ENCODE measurements at places on chromosomes 1 and 21.

- DNase-seq: no peak
These were observed 13.7 kb downstream of the CD34 start for GRCh38 chr1:207897188-207897587.

DNA sequence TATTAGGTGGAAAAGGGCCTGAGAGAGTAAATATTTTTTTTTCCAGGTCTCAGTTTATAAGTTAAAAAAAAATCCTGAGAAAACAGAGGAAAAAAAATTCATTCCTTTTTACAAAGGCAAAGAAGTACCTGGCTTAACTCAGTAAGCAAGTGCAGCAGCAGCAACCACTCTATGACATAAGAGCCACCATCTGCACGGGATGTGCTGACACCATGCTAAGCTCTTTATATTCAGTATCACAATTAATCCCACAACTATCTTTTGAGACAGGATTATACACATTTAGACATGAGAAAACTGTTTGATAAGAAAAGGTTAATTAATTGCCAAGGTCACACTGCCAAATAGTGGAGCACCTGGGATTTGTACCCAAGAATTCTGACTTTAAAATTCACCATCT lies 13.4 kb upstream of the DPT start:
- no peak for DNase-seq

DNA sequence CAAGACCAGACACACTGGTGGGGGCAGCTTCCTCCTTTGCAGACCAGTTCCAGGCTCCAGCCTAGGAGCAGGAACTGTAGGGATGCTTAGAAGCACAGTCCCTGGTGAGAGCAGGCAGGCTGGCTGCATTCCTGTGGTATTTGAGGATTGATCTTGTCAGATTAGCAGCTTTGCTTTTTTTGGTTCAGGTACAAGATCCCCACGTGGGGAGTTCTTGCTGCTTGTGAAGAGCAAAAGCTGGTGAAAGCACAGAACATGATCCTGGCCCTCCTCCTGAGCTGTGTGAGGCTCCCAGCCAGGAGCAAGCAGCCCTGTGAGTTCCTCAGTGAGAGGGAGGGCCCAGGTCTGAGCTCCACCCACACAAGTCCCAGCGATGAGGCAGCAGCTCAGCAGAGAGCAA lies 75.3 kb upstream of the ARTN start:
- DNase-seq: no peak

- no peak for DNase-seq
These were observed 9.0 kb downstream of the ARHGEF16 start for GRCh38 chr1:3463408-3463863.

DNA sequence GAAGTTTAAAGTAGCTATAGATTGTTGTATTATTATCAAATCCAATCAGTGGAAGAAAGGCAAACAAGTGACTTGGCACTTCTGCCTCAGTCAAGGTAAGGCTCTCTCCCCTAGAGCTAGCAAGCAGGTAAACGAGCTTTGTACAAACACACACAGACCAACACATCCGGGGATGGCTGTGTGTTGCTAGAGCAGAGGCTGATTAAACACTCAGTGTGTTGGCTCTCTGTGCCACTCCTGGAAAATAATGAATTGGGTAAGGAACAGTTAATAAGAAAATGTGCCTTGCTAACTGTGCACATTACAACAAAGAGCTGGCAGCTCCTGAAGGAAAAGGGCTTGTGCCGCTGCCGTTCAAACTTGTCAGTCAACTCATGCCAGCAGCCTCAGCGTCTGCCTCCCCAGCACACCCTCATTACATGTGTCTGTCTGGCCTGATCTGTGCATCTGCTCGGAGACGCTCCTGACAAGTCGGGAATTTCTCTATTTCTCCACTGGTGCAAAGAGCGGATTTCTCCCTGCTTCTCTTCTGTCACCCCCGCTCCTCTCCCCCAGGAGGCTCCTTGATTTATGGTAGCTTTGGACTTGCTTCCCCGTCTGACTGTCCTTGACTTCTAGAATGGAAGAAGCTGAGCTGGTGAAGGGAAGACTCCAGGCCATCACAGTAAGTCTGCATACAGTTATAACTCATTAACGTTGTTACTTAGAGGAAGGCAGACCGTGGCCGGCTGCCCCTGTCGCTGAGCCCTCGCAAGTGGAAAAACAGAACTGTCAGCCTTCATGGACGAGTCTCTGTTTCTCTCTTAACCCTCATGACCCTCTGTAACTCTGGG lies at the start of gene PALMD:
PALMD (plus strand) TSS at position 415 of the 833 bp plus-strand sequence; CDS start at position 620, 205 bp downstream.
- peak; percentile 55 for DNase-seq

GRCh38 chr1:14365301-14365988 lies 233.0 kb upstream of the KAZN start:
- DNase-seq: no peak

DNA sequence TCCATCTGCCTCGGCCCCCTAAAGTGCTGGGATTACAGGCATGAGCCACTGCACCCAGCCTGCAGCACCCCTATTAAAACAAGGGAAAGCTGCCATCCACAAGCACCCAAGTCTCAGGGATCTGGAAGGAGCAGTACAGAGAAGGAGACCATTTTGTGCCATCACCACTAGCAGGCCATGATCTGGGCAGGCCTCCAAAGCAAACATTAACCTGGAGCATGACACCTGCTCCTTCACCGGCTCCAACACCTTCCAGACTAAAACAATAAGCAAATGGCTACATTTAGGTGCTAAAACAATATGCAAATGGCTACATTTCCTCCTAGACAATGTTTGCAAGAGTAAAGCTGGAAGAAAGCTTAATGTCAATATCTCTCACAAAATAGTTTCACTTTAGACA lies 16.7 kb downstream of the MEAF6 start:
- DNase-seq: no peak

DNA sequence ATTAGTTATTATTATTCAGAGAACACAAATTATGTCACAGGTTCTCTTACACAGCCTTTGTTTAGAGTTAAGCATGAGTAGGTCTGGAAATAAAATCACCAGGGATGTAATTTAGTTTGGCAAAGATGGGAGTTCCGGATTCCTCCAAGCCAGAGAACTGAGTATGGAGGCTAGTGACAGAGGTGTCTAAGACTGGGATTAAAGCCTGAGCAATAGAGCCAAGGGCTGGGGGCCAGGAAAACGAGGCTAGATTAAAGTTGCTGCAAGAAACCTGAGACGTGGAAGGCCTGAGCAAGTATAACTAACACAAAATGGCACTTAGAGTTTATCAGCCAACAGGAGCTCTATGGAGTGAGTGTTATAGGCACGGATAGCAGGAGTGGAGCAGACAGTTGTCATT lies 381.6 kb downstream of the SRGAP2C start:
- DNase-seq: no peak

DNA sequence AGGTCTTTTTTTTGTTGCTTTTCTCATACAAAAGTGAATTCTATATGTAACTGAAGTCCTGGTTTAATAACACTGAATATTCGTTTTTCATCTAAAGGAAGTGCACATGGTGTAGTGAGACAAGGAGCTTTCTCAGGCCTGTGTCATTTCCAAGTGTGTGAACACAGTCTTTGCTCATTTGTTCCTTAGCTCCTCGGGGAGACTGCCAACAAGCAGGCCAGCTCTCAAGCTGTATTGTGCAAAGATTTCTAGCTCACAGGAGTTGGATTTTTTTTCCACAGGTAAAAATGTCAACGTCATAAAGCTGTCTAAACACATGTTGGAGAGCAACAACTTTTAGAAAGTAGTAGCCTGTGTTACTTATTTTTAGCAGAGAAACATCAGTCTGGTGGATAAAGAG lies 87.8 kb upstream of the S1PR1 start:
- DNase-seq: no peak

DNA sequence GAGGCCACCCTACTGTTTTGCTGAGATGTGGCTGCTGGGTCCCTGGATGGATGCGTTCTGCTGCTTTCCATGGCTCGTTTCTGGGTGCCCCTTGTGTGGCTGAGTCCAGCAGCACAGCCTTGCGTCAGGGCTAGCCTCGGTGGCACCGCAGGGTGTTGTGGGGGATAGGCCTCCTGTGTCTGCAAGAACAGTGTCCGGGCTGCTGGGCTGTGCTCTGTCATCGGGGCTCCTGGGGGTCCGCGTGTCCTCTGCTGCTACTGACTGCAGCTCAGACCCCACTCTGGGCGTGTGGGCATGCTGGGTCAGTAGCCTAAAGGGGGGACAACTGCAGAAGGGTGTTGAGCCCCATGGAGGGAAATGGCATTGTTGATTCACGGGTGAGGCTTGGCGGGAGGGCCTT lies 4.9 kb downstream of the RRP1 start:
- DNase-seq: no peak

DNA sequence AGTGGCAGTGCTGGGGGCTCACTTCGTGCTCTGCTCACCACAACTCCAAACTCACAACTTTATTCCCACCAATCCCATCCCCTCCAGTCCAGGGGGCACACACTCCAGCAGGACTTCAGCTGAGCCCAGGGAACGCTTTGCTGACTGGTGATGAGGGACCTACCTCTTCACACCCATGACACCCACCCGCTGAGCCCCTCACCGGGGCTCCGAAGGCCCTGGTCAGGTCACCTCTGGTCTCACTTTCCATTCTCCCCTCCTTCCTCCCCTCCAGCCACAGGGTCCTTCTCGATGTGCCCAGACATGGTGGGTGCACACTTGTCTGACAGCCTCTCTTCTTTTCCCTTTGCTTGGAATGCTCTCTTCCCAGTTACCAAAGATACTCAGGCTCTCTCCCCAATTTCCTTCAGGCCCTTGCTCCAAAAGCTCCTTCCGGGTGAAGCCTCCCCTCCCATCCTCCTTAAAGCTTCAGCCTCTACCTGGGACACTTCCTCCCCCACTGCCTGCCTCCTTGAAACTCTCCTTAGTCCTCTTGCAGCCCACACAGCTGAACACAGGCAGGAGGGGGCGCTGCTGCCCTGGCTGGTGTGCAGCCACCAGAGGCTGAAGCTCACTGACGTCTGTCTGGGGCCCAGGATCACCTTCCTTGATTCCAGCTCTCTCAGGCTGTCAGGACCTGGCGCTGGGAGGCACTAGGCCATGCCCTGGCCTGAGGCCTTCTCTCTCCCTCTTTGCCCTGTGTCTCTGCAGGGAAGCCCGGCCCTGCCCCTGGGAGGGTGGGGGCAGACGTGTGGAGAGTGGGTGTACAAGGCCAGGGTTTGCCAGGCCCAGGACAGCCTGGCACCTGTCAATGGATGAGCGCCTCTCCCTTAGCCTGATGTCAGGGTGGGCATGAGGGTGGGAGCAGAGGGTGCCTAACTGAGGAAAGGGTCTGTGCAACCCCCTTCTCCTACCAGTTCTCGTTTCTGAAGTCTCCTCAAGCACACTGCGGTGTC lies 1.6 kb downstream of the KCNE1 start:
- DNase-seq: no peak

GRCh38 chr1:222233444-222234158 lies 314.3 kb downstream of the HHIPL2 start:
- no peak for DNase-seq

GRCh38 chr1:201312298-201312697 lies 29.0 kb downstream of the PKP1 start:
- DNase-seq: no peak

- DNase-seq: no peak
These were observed 4.2 kb upstream of the TFF3 start for GRCh38 chr21:42319376-42319775.

DNA sequence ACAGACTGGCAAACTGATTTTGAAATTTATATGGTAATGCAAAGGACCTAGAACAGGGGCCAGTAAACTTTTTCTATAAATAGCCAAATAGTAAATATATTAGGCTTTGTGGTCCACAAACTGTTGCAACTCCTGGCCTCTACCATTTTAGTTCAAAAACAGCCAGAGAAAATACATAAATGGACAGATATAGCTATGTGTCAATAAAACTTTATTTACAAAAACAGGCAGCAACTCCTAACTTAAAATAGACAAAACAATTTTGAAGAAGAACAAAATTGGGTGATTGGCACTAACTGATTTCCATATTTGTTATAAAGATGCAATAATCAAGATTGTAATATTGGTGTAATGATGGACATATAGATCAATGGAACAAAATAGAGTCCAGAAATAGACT lies 6.7 kb upstream of the TRAF5 start:
- DNase-seq: no peak

GRCh38 chr21:46171585-46171984 lies 12.7 kb downstream of the SPATC1L start:
- DNase-seq: no peak

DNA sequence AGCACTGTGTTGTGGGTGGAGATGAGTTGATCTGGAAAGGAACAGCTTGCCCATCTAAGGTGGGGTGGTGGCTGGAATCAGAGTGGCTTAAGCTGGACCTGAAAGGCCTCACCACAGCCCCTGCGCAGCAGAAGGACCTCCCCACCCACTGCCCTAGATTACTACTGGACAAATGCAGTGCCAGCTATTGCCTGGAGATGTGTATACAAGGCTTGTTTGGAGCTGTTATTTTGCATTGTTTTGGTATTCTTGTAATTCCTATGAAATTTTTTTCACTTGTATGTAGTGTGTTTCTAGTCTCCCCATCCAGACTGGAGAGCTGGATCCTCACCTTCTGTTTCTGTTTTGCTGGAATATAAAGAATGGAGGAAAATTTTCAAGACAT lies 1.3 kb upstream of the SLC30A1 start:
- DNase-seq: no peak

DNA sequence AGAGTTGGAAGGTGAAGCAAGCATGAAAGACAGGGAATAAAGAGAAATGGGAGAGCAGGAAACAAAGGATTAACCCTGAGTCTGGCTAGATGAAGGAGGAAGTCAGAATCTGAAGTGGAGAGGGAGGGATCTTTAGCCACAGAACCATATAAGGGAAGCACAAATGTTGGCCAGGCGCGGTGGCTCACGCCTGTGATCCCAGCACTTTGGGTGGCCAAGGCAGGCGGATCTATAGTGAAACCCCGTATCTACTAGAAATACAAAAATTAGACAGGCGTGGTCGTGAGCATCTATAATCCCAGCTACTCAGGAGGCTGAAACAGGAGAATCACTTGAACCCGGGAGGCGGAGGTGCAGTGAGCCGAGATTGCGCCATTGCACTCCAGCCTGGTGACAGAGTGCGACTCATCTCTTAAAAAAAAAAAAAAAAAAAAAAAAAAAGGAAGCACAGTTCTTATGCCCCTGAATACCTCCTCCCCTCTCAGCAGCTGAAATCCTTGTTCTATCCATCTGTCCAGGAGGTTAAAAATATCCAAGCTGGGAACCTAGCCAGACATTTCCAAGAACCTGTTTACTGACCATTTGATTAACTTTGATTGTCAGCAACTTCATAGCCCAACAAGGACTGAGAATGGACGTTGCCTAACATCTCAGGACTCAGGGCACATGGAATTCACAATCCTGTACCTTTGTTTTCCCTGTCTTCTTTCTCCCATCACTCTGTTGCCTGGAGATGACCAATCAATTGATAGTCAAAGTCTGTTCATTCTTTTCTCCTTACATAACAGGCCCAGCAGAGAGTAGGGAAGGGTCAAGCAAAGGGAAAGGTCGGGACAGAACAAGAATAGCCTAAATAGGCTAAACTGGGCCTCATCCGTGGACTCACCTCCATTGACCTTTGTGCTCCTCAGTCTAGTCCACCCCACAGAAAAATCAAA lies 10.6 kb downstream of the TXNIP start:
- no peak for DNase-seq

GRCh38 chr1:29122682-29123052 lies 1.0 kb downstream of the TMEM200B start:
- no peak for DNase-seq

DNA sequence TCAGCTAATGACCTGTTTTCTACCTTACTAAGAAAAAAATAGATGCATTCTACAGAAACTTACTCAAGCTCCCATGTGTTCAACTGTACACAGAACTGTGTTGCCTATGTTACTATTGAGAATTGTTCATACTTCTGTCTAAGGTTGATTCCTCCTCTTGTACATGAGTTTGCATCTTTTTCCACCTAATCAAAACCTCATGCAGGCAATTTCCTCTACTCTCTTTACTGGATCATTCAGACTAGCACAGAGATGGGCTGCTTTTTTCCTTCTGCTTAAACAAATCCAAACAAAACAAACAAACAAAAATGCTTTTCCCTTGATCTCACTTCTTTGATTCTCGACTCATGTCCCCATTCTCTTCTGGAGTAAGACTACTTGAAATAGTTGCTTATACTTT lies 58.8 kb upstream of the PTGFR start:
- DNase-seq: no peak
